ENCODE measurements at places on chromosomes 13 and 19.
A peak's percentile ranks its signal among the peaks of the same experiment; 100 is the strongest.

DNA sequence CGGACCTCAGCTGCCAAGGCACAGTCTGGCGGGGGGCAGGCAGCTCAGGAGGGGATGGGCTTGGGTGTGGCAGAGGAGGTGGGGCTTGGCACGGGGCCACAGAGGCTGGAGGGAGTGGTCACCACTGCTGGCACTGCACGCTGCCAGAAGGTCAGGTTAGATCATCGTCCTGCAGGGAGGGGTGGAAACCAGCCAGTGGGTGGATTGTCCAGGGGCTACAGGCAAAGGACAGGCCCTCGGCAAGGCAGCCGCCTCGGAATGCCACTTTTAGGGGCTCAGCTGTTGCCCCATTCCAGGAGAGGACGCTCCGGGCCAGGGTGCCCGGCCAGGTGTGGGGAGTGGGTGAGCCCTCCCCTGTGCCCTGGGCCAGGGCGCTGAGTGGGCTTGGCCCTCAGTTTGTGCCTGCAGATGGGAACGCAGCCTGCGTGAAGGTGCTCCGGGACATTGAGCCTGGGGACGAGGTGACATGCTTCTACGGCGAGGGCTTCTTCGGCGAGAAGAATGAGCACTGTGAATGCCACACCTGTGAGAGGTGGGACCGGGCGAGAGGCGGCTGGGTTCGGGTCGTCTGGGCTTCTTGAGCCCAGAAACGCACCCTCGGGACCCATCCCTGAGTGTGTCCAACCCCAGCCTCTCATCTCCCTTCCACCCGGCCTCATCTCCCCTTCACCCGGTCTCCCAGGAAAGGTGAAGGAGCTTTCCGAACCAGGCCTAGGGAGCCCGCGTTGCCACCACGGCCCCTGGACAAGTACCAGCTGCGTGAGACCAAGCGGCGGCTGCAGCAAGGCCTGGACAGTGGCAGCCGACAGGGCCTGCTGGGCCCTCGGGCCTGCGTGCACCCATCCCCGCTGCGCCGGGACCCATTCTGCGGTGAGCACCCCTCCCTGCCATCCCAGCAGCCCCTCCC lies 6.4 kb downstream of the KMT5C start:
- DNase-seq = peak; percentile 79

DNA sequence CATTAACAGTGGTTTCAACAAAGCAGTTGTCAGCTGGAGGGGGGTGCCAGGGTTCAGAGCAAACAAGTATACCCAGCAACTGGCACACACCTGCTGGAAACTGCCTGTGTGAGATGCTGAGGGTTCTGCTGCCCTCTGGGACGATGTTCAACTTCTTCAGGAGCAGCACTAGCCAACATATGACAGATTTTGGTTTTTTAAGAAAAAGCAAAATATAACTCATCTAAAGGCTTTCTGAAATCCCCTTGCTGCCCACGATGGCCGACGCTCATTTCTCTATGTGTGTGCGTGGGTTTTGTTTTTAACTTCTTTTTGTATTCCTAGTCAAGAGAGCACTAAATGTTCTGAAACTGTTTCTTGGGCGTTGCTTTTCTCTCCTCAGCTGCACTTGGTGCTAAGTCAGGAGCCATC lies 79.9 kb downstream of the MRPL57 start:
- DNase-seq = no peak

- DNase-seq = no peak
These were observed 210.4 kb upstream of the ZNF536 start for GRCh38 chr19:30161770-30162169.

GRCh38 chr13:80379245-80379644 lies 38.3 kb upstream of the SPRY2 start:
- no peak for DNase-seq

DNA sequence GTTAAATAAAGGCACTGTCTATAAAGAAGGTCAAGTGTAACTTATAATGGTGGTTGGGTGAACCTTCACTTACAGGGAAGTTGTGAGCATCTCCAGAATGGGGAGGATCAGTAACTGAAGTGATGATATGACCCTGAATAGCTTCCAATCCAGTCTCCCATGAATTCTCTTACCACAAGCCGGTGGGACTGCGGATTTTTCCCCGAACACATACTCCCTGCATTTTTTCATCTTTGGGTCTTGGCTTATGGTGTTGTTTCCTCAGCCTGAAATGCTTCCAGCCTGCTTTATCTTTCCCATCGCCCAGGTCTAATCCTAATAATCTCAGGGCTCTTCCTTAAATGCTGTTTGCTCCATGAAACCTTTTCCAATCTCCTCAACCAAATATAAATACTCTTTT lies 2.0 kb upstream of the CSNK1A1L start:
- DNase-seq = no peak

DNA sequence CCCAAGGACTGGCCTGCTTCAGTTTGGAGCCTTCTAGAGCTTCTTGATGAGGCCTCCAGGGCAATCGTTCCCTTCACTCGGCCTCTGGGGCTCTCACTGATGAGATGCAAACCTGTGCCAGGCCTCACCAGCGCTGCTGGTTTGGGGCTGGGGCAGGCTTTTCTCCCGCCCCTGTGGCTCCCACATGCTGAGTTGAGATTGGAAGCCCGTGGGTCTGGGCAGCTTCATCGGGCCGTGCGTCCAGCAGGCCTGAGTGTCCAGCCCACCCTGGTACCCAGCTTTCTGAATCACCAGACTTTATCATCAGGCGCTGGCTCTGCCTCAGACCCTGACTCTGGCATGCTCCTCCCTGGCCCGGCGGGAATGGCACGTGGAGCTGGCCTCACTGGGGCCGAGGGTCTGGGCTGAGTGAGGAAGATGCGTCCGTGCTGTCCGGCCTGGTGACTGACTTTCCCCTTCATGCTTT lies 4.3 kb downstream of the CALM3 start:
- DNase-seq = no peak

All from right hindlimb (tissue), 1 donor.